SJSA1 (cell line): ENCODE measurements at places on chromosomes 13 and 19.
A peak's percentile ranks its signal among the peaks of the same experiment; 100 is the strongest.

GRCh38 chr13:44899967-44900366, 89.3 kb downstream of the NUFIP1 start:
- no peak overlapping the region for H3K27ac ChIP-seq
- no peak for DNase-seq
- H3K36me3 ChIP-seq = no peaks in the 10 kb centered on the region
- no peak overlapping the region for H3K4me3 ChIP-seq

- H3K27ac ChIP-seq = no peak overlapping the region
- no peak overlapping the region for H3K4me3 ChIP-seq
- no peak for DNase-seq
- peaks cover 7% of the 10 kb centered on the region for H3K4me1 ChIP-seq
- no peaks in the 10 kb centered on the region for H3K27me3 ChIP-seq
Observed at GRCh38 chr13:112735791-112736190, 46.0 kb downstream of the ATP11A start.

DNA sequence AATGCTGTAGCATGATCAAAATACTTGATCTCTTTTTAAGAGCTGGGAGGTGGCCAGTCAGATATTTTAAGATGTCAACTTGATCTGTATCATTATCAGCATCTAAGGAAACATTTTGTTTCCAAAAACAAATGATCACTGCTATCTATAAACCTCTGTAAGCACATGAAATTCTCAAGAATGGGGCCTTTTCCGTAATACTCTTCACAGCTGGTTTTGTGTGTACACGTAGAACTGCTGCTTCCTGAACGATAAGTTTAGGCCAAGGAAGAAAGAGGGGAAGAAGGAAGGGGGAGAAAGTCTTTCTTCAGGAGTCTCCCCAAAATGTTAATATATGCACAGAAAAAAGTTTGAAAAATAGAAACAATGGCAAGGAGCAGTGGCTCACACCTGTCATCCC, 25.7 kb downstream of the ARL11 start:
- no peak for DNase-seq
- H3K4me3 ChIP-seq = no peak overlapping the region
- no peaks in the 10 kb centered on the region for H3K36me3 ChIP-seq
- H3K27me3 ChIP-seq = no peaks in the 10 kb centered on the region

DNA sequence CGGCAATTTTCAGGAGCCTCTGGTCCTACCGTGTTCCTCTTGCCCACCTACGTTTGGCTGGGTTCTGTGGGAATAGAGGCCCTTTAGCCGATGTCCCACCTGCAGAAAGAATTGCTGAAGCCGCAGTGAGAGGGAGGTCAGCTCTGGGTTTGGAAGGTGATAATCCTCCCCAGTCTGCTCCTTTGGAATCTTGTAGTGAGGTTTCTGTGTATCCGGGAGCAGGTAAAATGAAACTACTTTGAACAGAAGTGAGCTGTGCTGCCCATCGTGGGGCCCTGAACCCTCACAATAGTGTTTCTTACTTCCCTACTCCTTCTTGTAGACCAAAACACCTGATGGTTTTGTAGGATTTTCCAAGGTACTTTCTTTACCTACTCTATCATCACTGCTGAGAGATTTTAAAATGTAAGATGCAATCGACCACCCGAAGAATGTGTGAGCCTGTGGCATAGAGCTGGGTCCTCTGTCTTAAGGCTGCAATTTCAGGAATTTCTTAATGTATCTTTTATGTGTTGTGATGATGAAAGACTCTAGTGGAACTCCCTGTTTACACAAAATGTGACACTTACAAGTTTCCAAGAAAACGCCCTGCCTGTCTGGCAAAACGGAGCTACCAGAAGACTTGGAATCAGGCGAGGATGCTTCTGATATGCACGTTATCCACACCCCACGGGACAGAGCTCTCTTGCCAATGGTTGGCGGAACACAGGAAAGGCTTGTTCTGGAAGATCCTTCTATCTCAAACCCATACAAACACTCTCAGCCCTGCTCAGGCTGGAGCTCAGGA, 76.1 kb downstream of the RGCC start:
- H3K36me3 ChIP-seq = no peaks in the 10 kb centered on the region
- H3K27ac ChIP-seq = no peak overlapping the region
- no peaks in the 10 kb centered on the region for H3K27me3 ChIP-seq
- H3K4me3 ChIP-seq = no peak overlapping the region

DNA sequence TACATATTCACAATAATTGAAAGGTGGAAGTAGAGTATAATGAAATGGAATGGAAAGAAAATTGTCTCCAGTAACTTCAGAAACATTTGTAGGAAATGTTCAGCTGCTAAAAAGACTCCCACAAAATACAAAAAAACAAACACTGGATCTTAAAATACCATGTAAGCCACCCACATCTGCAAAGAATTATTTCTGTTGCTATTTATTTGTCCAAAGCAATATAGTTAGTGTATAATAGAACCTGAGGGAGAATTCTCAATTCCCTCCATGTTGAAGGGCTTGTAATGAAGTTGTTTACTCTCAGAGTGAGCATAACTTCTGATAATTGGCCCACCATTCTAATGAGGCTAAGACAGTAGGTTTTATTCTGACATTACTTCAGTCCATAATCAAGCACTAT, 37.4 kb upstream of the KLF12 start:
- no peak overlapping the region for H3K27ac ChIP-seq
- no peaks in the 10 kb centered on the region for H3K27me3 ChIP-seq
- no peak for DNase-seq
- no peaks in the 10 kb centered on the region for H3K36me3 ChIP-seq
- H3K4me3 ChIP-seq = no peak overlapping the region

- no peaks in the 10 kb centered on the region for H3K27me3 ChIP-seq
- no peak overlapping the region for H3K27ac ChIP-seq
- no peaks in the 10 kb centered on the region for H3K36me3 ChIP-seq
- no peak for DNase-seq
- no peaks in the 10 kb centered on the region; the same call in 1 of the 2 replicates for H3K4me1 ChIP-seq
Observed at GRCh38 chr13:37701306-37701705, 102.7 kb upstream of the POSTN start.

DNA sequence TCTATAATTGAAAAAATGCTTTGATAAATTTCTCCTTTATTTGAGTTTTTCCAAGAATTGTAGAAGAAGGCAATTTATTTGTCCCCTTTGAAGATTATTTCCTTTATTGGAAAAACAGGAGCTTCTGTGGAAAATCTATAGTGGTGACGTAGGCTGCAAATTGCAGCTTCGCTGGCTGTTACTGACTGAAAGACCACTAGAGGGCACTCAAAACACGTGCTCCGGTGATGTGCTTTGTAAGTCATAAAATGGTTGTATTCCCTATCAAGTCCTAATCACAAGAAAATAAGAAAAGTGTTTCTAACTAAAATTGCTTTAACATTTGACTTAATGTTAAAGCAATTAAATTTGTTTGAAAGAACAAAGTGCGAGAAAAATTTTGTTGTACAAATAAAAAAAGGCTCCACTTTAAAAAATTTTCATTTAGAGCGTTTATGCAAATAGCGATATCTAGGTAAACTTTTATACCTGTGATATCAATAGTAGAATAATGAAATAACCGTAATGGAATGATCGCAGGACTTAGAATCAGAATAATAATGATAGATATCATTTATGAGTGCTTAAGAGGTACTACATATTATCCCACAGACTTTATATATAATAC, 638.2 kb upstream of the SPRY2 start:
- no peak overlapping the region for H3K27ac ChIP-seq
- peak; percentile 79 for DNase-seq
- no peak overlapping the region for H3K4me3 ChIP-seq
- no peaks in the 10 kb centered on the region for H3K4me1 ChIP-seq
- no peaks in the 10 kb centered on the region for H3K36me3 ChIP-seq

GRCh38 chr19:39590265-39590664, 12.1 kb upstream of the LGALS13 start:
- no peaks in the 10 kb centered on the region for H3K4me1 ChIP-seq
- H3K27ac ChIP-seq = no peak overlapping the region
- H3K4me3 ChIP-seq = no peak overlapping the region
- DNase-seq = no peak
- H3K27me3 ChIP-seq = peaks cover 3% of the 10 kb centered on the region; the same call in 1 of the 2 replicates

GRCh38 chr19:15498910-15499309, 9.4 kb upstream of the CYP4F22 start:
- no peaks in the 10 kb centered on the region for H3K4me1 ChIP-seq
- peaks cover 17% of the 10 kb centered on the region for H3K27me3 ChIP-seq
- no peak overlapping the region for H3K4me3 ChIP-seq
- H3K27ac ChIP-seq = no peak overlapping the region

DNA sequence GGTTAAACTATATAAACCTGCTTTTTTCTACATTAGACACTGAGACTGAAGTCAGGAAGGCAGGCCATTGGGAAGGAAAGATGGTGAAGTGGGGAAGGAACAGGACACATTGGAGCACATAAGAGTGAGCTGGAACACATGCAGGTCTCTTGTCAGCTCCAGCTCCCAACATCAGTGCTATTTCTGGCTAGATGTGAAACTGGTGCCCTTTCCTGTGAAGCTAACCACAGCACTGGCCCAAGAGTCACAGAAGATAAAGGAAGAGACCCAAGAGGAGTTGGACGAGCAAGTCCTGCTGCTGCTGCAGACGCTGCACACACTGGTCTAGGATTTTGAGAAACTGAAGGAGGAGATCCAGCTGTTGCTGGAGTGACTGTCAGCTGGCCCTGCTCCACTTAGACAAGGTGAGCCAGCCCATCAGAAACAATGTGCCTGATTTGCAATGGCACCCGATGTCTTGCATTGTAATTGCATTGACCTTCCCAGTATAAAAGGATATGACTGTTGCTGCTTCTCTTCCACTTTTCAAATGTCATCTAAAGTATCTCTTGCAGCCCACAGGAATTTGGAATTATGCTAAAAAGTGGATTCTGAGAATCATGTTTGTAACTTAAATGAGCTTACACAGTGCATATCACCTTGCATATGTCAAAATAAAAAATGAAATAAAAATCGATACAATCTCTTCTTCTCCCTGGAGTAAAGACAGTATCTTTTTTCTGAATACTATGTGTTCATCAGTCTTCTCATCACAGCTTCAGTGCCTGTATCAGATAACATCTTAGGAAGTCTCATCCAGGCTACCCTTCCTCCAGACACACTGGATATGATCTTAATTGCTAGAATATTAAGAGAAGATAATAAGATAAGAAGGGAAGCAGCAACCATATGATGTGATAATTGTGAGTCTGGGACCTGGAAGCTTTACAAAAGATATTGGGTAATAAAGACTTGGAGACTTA, 230.7 kb upstream of the SPRY2 start:
- no peak overlapping the region for H3K4me3 ChIP-seq
- no peak overlapping the region for H3K27ac ChIP-seq
- no peak for DNase-seq

DNA sequence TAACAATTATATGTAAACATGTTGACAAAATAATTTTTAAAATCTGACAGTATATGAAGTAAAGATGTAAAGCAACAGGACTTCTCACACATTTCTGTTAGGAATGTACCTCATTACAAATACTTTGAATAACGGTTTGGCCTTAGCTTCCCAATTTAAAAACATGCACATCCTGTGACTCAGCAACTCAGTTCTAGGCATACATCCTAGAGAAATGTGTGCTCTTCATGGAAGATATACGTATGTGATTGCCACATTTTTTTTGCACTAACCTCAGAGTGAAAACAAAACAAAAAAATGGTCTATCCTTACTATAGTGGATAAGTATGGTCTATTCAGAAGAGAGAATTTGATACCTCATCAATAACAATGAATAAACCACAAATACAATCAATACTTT, 314.6 kb downstream of the LIG4 start:
- H3K36me3 ChIP-seq = no peaks in the 10 kb centered on the region
- DNase-seq = no peak
- no peak overlapping the region for H3K27ac ChIP-seq
- no peaks in the 10 kb centered on the region for H3K4me1 ChIP-seq
- peaks cover 22% of the 10 kb centered on the region for H3K27me3 ChIP-seq
